NCI-H524 treated with DMSO at 0.1 percent for 48 hours (cell line): ENCODE measurements at places on chromosomes 16 and 17.

- peak; percentile 24 for DNase-seq
Observed at GRCh38 chr16:3129137-3130131, 5.4 kb upstream of the ZNF213 start.

DNA sequence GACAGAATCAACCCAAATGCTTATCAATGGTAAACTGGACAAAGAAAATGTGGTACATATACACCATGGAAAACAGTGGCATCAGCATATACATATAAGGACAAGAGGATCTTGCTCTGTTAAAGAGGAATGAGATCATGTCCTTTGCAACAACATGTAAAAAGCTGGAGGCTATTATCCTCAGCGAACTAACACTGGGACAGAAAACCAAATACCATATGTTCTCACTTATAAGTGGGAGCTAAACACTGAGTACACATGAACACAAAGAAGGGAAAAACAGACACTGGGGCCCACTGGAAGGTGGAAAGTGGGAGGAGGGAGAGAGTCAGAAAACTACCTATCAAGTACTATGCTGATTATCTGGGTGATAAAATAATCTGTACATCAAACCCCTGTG, 447.3 kb upstream of the MAF start:
- no peak for DNase-seq

DNA sequence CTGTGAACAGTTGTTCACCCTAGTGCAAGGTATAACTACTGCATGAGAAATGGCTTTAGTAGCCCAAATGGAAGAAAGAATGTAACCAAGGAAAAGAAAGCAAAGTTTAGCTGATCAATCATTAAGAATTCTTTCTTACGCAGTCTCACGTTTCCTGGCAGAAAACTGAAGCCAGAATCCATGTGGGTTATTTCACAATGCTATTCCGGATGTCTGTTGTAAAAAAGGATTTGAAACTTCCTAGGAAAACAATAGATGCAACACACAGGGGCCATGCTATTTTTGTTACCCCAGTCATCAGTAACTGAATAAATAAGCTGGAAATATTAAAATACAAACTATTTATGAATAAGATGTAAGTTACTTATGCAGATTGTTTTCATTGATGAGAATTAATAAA, 802.5 kb downstream of the CDH8 start:
- no peak for DNase-seq

DNA sequence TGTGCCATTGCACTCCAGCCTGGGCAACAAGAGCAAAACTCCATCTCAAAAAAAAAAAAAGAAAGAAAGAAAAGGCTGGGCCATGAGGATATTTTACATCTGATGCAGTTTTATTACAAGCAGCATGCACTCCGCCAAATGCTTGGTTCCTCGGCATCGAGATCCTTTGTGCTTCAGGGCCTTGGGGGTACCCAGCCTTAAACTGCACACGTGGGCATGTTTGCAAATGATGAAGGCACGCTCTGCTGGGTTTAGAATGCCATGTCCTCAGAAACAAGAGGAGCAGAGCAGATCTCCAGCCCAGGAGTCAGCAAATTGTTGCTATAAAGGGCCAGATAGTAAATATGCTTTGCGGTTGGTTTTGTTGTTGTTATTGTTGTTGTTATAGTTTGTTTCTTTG, 153.2 kb downstream of the KATNIP start:
- DNase-seq: no peak

GRCh38 chr17:51455931-51456330, 195.6 kb downstream of the UTP18 start:
- no peak for DNase-seq

- no peak for DNase-seq
Observed at GRCh38 chr17:80287038-80287437, 26.4 kb downstream of the RNF213 start.
